ENCODE measurements at places on chromosomes 3 and 15.
A peak's percentile ranks its signal among the peaks of the same experiment; 100 is the strongest.

- DNase-seq: no peak
Observed at GRCh38 chr15:58432401-58432800, 610 bp downstream of the LIPC start.

DNA sequence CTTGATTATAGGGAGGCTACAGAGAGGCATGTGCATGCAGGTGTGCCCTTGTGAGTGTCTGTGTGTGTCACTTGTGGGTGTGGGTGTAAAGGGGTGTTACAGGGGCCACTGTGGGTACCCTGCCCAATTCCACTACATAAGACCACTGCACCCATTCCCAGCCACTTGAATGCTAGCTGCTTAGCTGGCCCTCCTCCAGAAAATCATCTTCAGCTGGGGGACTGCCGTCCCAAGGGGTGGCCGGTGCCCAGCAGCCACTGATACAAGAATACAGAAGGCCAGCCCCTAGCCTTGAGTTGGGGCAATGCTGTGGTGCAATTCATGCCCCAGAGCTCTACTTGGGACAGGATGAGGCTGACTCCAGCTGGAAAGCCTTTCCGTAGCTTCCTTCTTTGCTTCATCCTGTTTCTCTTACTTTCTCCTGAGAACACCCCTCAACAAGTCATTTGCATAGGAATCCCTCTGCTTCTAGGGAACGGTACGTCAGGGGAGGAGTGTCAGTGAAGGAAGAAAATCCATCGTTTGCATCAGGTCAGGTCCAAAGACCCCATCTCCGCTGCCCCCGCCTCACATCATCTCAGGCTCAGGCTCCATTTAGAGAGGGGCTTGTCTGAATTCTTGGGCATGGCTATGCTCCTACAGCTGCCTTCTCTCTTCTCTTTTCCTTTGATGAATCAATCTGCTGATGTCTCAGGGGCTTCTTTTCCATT lies 72.0 kb downstream of the SCN5A start:
- DNase-seq: no peak

GRCh38 chr3:107753494-107753893 lies 230.7 kb downstream of the BBX start:
- DNase-seq: no peak

GRCh38 chr15:80659375-80659774 lies 35.7 kb upstream of the ABHD17C start:
- no peak for DNase-seq

GRCh38 chr15:83845230-83845629 lies 191.3 kb downstream of the ADAMTSL3 start:
- no peak for DNase-seq

DNA sequence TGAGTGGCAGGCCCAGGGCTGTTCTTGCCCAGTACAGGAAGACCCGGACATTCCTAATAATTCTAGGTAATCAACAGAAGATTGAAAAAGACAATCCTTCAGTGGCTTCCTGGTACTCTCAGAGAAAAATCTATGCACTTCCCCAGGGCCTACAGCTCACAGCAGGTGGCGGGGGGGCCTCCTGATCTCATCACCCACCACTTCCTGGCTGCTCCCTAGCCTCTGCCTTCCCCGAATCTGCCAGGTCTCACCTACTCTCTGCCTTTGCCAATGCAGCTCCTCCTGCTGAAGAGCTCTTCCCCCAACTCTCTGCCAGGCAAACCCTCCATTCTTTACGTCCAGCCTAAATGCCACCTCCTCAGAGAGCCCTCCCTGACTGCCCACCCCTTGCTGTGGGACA lies 37.5 kb downstream of the EHD4 start:
- no peak for DNase-seq

DNA sequence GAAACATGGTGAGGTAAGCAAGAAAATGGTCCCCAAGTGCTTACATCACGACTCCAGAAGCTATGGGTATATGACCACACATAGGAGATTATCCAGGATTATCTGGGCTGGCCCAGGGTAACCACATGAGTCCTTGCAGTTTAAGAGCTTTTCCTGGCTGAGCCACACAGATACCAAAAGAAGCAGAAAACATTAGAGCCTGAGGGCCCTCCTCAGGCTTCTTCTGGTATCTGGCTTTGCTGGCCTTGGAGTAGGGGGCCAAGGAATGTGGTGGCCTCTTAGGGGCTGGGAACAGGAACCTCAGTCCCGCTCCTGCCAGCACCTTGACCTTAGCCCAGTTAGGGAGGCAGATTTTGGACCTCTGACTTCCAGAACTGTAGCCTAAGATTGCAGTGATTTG lies 259.1 kb downstream of the KCNMB2 start:
- DNase-seq: no peak

DNA sequence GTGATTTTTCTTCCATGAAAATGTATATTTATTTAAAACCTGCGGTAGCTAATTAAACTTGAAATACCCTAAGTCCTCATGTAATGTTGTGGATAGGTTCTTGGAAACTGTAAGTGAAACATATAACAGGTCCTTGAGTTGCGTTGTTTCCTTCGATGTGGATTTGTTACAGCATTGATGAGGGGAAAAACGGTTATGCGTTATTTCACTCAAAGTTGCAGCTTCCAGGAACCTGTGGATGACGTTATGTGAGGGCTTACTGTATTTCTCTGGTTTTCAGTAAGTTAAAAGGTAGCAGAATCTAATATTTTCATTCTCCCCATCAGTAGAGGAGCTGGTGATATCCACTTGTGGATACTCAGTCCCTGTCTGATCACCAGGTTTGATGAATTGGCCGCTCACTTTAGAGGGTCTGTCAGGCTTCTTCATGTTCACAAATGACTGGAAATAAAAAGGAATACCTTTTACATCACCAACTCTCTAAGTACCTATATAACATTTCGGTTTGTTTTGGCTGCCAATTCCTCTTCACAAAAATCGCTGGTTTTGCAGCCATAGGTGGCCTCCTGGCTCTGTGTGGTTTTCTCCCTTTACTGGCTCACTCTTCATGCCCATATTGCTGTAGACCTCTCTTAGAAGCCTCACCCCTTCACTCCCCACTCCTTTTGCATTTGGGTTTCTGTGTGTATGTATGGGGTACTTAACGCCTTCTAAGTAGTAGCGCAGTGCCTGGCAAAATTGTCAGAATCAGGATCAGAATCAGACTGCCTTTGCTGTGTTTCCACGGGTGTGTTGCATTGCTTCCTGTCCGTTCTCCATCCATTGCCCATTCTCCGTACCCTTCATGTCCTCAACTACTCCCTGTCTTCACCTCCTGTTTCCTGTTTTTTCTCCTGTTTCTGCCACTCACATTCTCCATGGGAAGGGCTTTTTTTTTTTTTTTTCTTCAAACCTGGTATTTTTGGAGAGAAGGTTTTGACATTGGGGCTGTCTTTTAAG lies 112.6 kb downstream of the FNDC3B start:
- no peak for DNase-seq

GRCh38 chr3:63972987-63973386 lies 50.3 kb downstream of the PSMD6 start:
- DNase-seq: no peak

DNA sequence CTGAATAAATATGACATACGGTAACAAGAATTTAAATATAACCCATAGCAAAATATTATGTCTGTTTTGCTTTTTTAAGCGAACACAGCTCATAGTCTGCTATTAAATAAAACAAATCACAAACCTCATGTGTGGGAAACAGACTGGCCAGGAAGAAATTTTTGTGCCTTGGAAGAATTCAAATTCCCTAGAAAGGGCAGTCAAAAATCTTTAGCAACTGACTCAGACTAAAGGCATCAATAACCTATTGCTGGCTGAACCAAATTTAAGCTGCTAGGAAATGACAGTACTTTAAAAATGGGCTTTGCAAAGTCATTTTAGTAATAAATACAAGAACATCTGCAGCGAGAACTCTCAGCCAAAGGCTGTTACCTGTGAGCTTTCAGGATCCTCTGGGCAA lies 151.4 kb downstream of the PLD1 start:
- no peak for DNase-seq

DNA sequence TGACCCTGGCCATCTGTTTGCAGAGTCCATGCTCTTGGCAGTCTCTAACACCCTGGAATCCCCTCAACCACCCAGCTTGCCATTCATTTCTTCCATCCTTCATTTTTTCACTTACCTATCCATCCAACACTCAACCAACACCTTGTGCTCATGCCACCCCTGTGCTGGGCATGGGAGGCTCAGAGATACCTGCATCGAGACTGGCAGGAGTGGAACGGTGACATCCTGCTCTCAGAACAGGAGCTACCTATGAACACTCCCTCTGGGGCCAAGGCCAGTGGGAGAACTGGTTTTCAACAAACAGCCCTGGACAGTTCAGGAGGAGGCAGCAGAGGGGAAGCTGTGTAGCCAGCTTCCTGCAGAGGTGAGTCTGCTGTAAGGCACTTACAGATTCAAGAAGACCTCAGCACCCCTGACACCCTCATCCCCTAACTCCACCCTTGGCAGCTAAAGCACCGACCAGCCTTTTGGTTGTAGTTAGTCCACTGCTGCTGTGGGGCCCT lies 19.5 kb upstream of the ATP2B2 start:
- DNase-seq: no peak

- no peak for DNase-seq
Observed at GRCh38 chr3:172367205-172368105, 80.8 kb downstream of the GHSR start.

- no peak for DNase-seq
Observed at GRCh38 chr3:6578526-6578925, 282.4 kb upstream of the GRM7 start.

GRCh38 chr3:15750879-15751278 lies 46.9 kb downstream of the ANKRD28 start:
- no peak for DNase-seq

DNA sequence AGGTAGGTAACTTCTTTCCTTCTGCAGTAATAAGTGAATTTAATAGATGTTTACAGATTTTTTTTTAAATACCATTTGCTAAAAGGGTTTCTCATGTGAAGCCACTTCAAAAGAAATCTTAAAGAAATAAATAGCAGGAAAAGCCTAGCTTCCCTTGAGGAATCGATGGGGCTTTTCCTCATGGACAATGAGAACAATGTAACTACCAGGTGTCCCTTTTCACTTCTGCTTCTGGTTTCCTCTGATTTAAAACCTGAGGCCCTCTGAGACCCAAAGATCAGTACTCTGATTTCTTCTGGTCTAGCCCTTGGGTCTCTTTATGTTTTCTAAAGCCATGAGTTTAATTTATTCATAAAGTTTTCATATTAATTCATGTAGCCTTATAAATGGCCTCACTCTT lies 13.1 kb upstream of the TMEM42 start:
- DNase-seq: no peak

- DNase-seq: no peak
Observed at GRCh38 chr3:16304061-16305010, 39.3 kb downstream of the OXNAD1 start.

DNA sequence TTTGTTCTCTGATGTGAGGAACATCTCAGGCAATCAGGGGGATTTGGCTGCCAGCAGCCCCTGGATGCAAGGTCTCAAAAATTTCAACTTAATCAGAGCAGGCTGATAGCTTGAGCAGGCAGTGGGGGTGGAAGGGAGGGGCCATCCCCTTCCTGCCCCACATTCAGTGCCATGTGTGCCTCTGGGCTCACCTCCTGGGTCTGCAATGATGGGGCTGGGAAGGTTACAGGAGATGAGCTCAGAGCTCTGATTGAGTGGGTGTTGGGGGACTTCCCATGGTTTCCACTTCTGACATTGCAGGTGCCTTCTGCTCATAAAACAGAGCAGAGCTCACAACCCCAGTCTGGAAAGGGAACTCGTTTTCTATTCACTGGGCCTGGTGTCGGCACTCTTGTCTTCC lies 37.0 kb downstream of the PARP16 start:
- peak; percentile 15 for DNase-seq

DNA sequence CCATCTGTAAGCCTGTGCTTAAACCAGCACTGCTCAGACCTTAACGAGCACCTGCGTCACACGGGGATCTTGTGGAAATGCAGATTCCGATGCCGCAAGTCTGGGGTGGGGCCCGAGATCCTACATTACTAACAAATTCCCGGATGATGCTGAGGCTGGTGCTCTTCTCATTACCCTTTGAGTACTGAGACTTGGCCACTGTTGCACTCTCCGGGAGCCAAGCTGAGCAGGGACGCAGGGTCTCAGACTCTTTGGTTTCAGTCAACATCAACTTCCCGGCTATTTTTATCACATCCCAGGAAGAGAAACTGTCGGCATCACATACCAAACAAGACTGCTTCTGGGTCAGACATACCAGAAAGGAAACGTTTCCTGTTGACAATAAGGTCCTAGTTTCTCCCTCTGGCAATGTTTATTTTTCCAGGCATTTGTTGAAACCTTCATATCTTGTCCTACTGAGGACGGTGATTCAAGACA lies 276.6 kb downstream of the SHQ1 start:
- DNase-seq: no peak

DNA sequence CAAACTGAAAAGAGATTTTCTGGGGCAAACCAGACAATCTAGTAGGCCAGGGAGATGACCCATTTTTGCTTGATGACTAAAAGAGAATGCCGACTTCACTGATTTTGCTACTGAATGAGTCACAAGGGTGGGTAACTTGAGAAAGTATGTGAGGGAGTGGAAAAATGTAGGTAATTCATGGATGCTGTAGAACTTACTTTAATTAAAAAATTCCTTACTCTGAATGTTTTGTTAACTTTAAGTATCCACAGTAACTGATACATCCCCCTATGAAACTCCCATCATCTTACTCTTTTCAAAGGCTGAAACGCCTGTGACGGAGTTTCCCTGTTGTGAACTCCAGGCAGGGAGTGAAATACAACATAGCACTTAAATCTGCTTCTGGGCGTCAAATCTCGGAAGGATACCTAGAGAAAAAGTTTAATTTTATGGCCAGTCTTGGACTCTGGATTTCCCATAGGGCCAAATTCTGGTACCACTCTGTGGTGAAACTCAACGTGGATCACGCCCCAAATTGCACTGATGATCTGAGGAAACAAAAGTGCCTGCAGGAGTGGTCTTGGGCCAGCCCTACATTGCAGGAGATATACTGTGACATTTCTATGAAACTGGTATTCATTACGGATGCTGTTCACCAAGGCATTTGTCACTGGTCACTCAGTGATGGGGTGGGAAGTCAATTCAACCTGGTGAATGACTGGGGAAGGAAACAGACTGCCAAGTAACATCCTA lies 24.0 kb downstream of the GOLIM4 start:
- DNase-seq: no peak

DNA sequence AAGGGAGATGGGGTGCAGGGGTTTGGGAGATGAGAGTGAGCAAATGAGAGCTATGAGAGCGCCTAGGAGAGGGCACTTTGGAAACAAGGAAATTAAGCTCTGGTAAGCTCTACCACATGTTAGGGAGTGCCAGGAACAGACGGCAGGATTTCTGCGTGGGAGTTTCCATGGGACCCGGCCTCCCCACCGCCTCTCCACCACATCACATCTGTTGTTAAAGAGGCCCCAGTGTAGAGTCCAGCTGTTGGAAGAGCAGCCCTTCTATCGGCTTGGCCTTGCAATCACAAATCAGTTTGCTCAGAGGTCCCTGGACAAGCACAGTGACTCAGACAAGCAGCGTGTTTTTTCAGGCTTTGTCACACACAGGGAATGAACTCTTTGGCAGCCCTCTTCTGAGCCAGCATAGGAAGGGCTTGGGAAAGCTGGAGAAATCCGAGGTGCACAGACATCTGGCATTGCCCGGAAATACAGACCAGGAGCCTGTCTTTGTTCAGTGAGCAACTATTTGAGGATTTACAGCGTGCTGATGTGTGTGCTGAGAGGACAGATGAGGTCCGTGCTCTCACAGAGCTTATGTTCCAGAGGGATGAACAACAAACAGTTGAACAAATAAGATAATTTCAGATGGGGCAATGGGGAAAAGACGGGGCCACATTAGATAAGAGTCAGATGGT lies 370.6 kb upstream of the PROK2 start:
- no peak for DNase-seq
